ENCODE measurements at places on chromosomes 16 and 17. TPM values are rescaled to one million over a fixed set of nuclear protein-coding genes. Genes with fewer than 3 reads are reported as not detected.
A peak's percentile ranks its signal among the peaks of the same experiment; 100 is the strongest.

- no peaks in the 10 kb centered on the region for H3K27me3 ChIP-seq
- H3K36me3 ChIP-seq = peaks cover 40% of the 10 kb centered on the region
- H3K4me1 ChIP-seq = peaks cover 19% of the 10 kb centered on the region
- peak; percentile 99 for DNase-seq
- peak within 1 kb of the TSS; percentile 56 for H3K27ac ChIP-seq
- no peak within 1 kb of the TSS for H3K4me3 ChIP-seq
Measured at GRCh38 chr16:71626018-71626857, at the start of gene MARVELD3. Gene MARVELD3 (plus strand): TSS chr16:71626184. CDS start chr16:71626230, 46 bp downstream.

The ITGAX gene
- 1.6 TPM for total RNA-seq

DNA sequence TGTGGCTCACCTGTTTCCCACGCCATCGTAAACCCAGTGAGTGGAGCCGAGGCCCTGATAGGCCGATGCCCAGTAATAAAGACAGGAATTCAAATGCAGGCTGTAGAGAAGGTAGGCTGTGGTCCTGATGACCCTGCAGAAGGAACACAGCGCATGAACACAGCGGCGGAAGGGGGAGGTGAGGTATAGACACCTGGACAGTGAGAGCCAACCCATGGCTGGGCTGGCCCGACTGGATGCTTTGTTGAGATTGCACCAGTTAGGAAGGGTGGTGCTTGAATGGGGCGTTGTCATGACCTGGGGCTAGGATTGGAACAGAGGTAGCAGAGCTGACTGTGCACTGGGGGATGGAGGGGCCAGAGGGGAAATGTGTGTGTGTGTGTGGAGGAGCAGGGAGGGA lies 59.2 kb downstream of the CNGB1 start:
- H3K4me1 ChIP-seq = no peaks in the 10 kb centered on the region
- no peak overlapping the region for H3K4me3 ChIP-seq
- no peaks in the 10 kb centered on the region for H3K27me3 ChIP-seq
- no peak for DNase-seq

- H3K27me3 ChIP-seq = peaks cover 100% of the 10 kb centered on the region
- H3K4me3 ChIP-seq = no peak overlapping the region
- no peak for DNase-seq
- H3K36me3 ChIP-seq = peaks cover 8% of the 10 kb centered on the region
Measured at GRCh38 chr17:38600416-38600815, 5.3 kb downstream of the SRCIN1 start.

- DNase-seq = no peak
- peaks cover 18% of the 10 kb centered on the region for H3K36me3 ChIP-seq
- H3K27me3 ChIP-seq = peaks cover 28% of the 10 kb centered on the region
- peaks cover 22% of the 10 kb centered on the region for H3K4me1 ChIP-seq
- H3K4me3 ChIP-seq = no peak overlapping the region
- H3K27ac ChIP-seq = no peak overlapping the region
Measured at GRCh38 chr17:45225964-45226530, 4.4 kb downstream of the FMNL1 start.

GRCh38 chr17:82092094-82092586 lies 5.9 kb downstream of the FASN start:
- no peak for DNase-seq
- no peaks in the 10 kb centered on the region for H3K27me3 ChIP-seq
- peaks cover 72% of the 10 kb centered on the region for H3K36me3 ChIP-seq
- no peak overlapping the region for H3K4me3 ChIP-seq
- H3K4me1 ChIP-seq = peaks cover 9% of the 10 kb centered on the region

DNA sequence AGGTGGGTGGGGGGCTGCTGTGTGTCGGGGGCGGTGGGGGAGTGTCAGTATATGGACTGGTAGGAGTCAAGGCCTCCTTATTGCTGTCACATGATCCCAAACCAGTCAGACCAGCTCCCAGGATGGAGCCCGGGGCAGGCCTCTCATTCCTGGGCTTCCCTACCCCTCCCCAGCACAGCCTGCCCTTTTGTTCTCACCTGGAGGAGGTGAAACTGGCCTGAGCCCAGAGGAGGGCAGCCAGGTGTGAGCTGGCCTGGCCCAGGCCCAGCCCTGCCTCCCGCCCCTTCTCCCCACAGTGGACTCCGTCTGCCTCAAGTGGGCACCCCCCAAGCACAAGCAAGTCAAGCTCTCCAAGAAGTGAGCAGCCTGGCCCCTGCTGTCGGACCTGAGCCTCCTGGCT lies 4.6 kb downstream of the PRSS8 start:
- peak; percentile 96 for DNase-seq
- peak overlapping the region; percentile 93 for H3K27ac ChIP-seq
- H3K4me1 ChIP-seq = peaks cover 77% of the 10 kb centered on the region

The METTL9 gene
- 109 TPM for total RNA-seq

DNA sequence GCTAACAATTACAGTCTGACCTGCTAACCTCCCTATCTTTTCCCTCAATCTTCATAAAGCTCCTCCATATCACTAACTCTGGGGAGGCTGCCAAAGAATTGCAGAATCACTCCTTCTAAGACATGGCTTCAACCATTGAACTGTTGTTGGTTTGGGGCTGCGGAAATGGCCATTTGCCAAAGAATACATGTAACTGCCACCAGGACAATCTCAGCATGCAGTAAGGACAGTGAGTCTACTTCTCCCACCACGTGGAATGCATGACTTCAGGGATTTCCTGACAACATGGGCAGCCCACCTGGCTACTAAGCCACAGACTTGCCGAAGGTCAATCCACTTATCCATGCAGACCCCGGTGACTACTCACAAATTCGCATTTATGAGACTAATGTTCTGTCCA lies 104.3 kb upstream of the NUDT7 start:
- no peak overlapping the region for H3K27ac ChIP-seq
- DNase-seq = no peak
- no peaks in the 10 kb centered on the region for H3K36me3 ChIP-seq
- H3K27me3 ChIP-seq = peaks cover 54% of the 10 kb centered on the region
- H3K4me1 ChIP-seq = no peaks in the 10 kb centered on the region

DNA sequence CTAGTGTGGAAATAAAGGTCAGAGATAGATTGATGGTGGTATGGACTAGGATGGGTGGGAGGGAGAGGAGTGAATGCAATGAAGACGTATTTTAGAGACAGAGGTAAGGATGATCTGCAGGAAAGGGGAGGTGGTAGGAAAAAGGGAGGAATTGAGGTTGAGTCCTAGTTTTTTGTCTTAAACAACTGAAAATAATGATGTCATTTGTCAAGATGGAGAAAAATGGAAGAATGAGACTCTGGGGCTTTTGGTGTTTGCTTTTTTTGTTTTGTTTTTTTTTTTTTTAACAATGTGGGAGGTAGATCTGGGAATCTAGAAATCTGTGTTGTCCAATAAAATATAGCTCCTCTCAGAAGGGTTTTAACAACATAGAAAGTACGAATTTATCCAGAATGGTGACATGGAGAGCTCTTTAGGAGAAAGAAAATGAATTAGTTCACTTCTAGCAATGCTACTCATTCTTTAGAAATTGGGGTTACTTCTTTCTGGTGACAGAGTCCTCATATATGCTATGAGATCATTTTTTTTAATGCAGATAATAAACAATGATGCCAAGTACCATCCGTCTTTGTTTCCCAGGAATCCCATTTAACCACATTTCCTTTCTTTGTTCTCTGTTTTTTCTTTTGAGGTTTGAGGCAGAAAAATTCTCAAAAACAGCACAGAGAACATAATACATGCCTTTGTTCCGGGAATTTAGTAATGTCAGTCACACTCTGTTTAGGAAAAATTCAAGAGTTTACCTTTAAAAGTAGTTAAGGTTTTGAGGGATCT lies 225.3 kb upstream of the COX10 start:
- no peaks in the 10 kb centered on the region for H3K4me1 ChIP-seq
- no peak overlapping the region for H3K4me3 ChIP-seq
- DNase-seq = no peak
- H3K27ac ChIP-seq = no peak overlapping the region

DNA sequence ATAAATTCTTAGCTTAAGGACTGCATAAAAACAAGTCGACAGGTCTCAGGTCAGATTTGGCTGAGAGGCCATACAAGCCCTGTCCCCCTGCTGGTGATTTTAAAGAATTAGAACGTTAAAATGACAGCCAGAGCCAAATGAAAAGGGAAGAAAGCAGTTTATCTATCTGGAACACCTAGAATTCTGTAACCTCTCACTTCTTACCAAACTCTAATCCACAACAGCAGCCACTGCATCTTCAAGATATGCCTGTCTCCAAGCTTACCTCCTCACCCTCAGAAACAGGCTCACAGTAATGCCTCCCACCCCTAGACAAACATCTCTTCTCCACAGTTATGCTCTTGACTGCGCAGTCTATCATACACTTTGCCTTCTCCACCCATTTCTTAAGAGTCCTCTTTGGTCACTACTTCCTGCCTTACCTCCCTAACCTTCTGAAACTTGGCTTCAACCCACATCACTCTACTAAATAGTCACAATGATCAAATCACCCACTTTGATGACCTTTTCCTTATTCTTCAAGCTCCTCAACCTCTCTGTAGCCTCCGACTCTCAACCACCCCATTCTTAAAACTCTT lies 14.2 kb downstream of the ANKFY1 start:
- no peaks in the 10 kb centered on the region for H3K36me3 ChIP-seq
- no peak overlapping the region for H3K4me3 ChIP-seq
- no peaks in the 10 kb centered on the region for H3K27me3 ChIP-seq
- DNase-seq = peak; percentile 7
- no peak overlapping the region for H3K27ac ChIP-seq

DNA sequence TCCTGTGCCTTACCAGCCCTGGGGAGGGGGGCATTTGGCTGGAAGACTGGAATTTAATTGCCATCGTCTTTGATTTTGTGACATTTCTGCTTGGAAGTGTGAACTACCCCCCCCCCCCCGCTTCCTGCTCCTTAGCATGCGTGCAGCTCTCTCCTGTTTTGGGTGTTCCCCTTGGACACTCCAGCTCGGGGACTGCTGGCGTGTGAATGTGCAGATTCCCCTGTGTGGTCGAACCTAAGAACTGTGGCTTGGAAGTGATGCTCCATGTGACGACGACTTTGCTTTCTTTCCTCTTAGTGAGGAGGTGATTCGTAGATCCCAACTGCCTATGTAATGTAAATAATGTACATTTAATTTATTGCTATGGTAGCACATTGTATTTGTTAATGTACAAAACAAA lies 26.1 kb downstream of the OR1D5 start:
- no peaks in the 10 kb centered on the region for H3K4me1 ChIP-seq
- H3K27me3 ChIP-seq = peaks cover 13% of the 10 kb centered on the region
- H3K27ac ChIP-seq = no peak overlapping the region
- H3K36me3 ChIP-seq = peaks cover 12% of the 10 kb centered on the region

The TAC4 gene
- not detected for total RNA-seq

The CDRT15L2 gene
- total RNA-seq = not detected

The RANGRF gene
- total RNA-seq = 11.1 TPM

DNA sequence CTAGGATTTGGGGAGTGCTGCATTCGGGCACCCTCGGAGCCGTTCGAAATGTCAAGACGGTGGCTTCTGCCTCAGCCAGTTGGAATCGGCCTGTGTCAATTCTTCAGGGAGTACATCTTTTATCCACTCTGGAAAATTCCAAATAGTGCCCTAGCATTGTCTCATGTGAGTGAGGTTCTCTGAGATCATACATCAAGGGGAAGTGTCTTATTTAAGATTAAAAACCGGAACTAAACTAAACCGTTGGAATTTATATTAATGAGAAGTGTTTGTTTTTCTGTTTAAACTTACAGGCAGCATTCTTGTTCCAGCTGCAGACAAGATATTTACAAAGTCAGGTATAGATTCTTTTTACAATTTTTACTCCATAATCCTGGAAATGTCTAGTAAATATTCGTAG lies 56.8 kb downstream of the SLC47A1 start:
- no peak overlapping the region for H3K27ac ChIP-seq
- DNase-seq = no peak
- no peaks in the 10 kb centered on the region for H3K4me1 ChIP-seq

DNA sequence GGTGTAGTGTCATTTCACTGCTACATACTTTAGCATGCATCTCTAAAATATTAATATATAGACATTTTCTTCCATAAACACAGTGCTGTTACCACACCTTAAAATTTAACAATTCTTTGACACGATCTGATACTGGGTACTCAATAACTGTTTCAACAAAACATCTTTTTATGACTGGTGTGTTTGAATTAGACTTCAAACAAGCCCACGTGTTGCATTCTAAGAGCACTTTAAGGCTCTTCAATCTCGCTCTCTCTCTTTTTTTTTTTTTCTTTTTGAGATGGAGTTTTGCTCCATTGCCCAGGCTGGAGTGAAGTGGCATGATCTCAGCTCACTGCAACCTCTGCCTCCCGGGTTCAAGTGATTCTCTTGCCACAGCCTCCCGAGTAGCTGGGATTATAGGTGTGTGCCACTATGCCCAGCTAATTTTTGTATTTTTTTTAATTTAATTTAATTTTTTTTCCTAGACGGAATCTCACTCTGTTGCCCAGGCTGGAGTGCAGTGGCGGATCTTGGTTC lies 15.8 kb upstream of the SLC46A1 start:
- H3K4me1 ChIP-seq = no peaks in the 10 kb centered on the region
- H3K27ac ChIP-seq = no peak overlapping the region
- H3K4me3 ChIP-seq = no peak overlapping the region
- H3K27me3 ChIP-seq = peaks cover 25% of the 10 kb centered on the region
- DNase-seq = no peak
- no peaks in the 10 kb centered on the region for H3K36me3 ChIP-seq

- no peak overlapping the region for H3K4me3 ChIP-seq
- peaks cover 15% of the 10 kb centered on the region for H3K36me3 ChIP-seq
- H3K27ac ChIP-seq = no peak overlapping the region
- DNase-seq = no peak
- peaks cover 30% of the 10 kb centered on the region for H3K4me1 ChIP-seq
- no peaks in the 10 kb centered on the region for H3K27me3 ChIP-seq
Measured at GRCh38 chr16:85033171-85033570, 5.6 kb downstream of the KIAA0513 start.

DNA sequence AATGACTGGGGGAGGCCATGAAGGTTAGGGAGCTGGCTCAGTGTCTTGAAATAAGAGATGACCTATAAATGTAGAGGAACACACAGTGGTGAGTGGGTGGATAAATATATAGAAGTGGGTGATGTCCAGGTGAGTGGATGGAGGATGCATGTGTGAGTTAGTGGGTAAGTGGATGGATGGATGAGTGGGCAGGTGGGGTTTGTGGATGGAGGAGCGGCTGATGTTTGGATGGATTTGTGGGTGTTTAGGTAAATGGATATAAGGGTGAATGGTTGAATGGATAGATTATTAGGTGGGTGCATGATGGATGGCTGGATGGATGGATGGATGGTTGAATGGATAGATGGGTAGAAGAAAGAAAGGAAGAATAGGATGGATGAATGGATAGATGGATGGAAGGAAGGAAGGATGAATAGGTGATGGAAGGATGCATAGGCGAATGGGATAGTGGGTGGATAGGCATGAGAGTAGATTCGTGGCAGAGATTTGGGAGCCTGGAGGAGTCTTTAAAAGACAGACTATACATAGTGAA lies 19.1 kb upstream of the TAC4 start:
- H3K36me3 ChIP-seq = peaks cover 5% of the 10 kb centered on the region
- no peak overlapping the region for H3K27ac ChIP-seq
- no peak for DNase-seq

The CEP112 gene
- 5.4 TPM for total RNA-seq

The NOB1 gene
- 82.4 TPM for total RNA-seq

Measured in Calu3 (cell line).